Ovary (tissue), 10 donors: ENCODE measurements at places on chromosomes 11 and 22. TPM values are rescaled to one million over a fixed set of nuclear protein-coding genes. Genes with fewer than 3 reads are reported as not detected.

Gene NAT10
- 60.9 TPM for total RNA-seq

DNA sequence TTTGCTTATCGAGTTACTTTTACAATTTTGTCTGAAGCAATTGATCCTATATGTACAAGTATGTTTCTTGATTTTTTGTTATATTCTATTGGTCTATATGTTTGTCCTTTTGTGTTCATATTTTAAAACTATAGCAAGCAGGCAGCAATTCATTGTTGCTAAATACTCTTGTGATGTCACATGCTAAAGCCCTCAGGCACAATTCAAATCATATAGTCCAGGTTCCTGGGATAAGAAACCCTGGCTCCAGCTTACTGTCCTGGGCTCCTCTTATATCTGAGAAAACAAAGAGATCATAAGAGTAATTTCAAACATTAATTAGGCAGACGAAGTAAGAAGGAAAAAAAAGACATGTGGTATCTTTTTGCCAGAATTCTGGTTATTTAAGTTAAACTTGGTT is 6.6 kb upstream of the CCDC83 start:
- H3K27ac ChIP-seq: no peak overlapping the region
- H3K27me3 ChIP-seq: no peaks in the 10 kb centered on the region
- no peak overlapping the region for H3K4me3 ChIP-seq
- no peaks in the 10 kb centered on the region for H3K4me1 ChIP-seq

- H3K4me1 ChIP-seq: peaks cover 42% of the 10 kb centered on the region
- no peak overlapping the region for H3K4me3 ChIP-seq
- H3K27me3 ChIP-seq: no peaks in the 10 kb centered on the region
- H3K36me3 ChIP-seq: no peaks in the 10 kb centered on the region
- DNase-seq: no peak
Measured at GRCh38 chr11:126391970-126392632, 36.6 kb downstream of the ST3GAL4 start.

DNA sequence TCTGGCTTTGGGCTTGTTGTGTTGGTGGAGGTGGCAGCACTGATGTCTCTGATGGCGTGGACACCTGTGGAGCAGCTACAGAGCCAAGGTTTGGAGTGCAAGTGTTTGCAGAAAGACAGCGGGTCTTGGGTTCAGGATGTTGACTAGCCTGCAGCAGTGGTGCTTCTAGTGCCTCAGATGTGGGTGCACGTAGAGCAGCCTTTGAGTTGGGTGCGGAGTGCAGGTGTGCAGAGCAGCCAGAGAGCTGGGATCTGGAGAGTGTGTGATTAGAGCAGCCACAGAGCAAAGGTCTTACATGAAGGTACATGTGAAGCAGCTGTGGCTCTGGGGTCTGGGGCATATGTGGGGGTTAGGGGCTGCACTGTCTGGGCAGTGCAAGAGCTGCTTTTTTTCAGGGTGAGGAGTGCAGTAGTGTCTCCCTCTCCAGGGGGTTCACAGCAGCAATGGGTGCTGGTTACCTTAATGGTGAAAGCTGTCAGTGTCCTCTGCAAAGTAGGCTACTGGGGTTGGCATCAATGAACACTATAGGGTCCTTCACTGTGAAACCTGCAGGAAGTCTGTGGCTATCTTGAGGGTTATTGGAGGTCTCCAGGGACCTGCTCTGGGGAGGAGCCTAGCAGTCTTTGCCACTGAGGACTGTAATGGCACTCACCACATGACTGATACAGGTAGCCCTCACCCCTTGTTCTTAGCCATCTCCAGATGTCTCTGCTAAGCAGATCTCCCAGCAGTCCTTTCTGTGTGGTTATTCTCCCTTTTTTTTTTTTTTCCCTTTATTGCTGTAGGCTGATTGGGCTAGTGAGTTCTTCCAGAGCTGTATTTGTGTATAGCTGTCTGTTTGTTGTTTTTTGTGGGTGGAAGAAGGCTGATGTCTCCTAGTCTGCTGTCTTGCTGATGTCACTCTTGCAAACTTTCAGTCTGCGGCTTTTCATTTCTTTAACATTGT is 14.3 kb downstream of the BIRC2 start:
- no peak overlapping the region for H3K27ac ChIP-seq
- H3K4me3 ChIP-seq: no peak overlapping the region
- no peaks in the 10 kb centered on the region for H3K27me3 ChIP-seq
- no peaks in the 10 kb centered on the region for H3K36me3 ChIP-seq
- H3K4me1 ChIP-seq: no peaks in the 10 kb centered on the region

Gene CRYBB2
- not detected for total RNA-seq

Gene CTSW
- 0.60 TPM for total RNA-seq
